Hippocampal formation (tissue), 2 donors: ENCODE measurements at places on chromosomes 3 and 15.
A peak's percentile ranks its signal among the peaks of the same experiment; 100 is the strongest.

GRCh38 chr3:52315977-52316764, at the start of gene DNAH1:
TSS of gene DNAH1 (plus strand) at chr3:52316319. CDS start at chr3:52322443, 6,124 bp downstream.
- no peak for DNase-seq

DNA sequence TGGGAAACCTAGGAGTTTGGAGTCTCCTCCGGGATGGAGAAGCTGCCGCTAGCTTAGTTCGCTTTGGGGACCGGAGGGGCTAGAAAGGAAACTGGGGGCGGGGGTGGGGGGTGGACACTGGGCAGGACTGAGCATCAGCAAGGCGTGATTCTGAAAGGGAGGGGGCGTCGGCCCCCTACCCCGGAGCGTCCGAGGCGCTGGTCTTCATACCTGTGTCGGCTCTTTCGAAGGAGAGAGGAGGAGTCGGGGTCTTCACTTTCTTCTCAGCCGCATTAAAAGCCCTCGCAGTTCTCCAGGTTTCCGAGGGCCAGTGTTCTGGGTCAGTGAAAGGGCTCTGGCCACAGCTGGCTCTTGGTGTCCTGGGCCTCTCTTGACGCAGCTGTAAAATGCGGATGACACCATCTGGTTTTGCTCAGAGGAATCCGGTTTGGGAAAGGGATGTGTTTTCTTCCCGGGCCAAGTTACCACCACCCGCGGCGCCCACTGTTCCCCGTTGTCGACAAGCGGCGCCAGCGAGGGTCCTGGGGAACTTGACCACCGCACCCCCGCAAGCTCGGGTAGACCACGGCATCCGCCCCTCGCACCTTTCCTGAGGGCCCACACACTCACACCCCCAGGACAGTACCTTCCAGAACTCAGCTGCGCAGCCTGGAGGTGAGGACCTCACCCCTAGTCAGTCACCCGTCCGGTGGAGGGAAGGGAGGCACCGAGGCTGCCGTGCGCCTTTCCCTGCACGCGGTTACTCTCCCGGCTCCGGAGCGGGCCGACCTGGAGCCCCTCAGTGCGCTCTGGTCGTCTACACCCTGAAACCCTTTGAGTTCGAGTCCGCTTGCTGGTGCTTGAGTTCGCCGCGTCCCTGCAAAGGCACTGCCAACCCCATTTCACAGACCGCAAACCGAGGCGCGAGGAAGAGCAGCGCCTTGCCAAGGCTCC, 660 bp downstream of the CCK start:
- no peak for DNase-seq

DNA sequence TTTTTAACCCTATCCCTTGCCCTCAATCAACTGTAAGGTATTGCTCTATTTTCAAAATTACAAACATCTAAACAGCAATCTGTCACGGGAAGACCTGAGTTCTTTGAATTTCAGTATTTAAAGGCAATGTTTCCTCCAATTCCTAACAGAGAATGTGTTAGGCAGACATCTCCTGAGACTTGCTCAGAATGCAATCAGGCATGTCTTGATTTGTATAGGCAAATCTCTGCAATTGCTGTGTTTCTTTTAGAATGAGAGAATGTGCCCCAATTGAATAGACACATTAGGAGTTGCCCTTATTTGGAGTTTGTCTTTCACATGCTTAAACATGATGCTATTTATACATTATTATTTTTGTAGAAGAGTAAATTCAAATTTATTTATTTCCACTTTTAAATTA, 205.6 kb downstream of the CADM2 start:
- no peak for DNase-seq

GRCh38 chr15:44535523-44536301, 1.2 kb upstream of the EIF3J start:
- DNase-seq, result no peak

- DNase-seq, result peak; percentile 14
These were observed 6.7 kb downstream of the NANOGP8 start for GRCh38 chr15:35078221-35078915.

- DNase-seq, result no peak
These were observed 32.8 kb downstream of the CDIN1 start for GRCh38 chr15:36612063-36612788.

GRCh38 chr15:87645723-87646122, 610.8 kb downstream of the NTRK3 start:
- no peak for DNase-seq

DNA sequence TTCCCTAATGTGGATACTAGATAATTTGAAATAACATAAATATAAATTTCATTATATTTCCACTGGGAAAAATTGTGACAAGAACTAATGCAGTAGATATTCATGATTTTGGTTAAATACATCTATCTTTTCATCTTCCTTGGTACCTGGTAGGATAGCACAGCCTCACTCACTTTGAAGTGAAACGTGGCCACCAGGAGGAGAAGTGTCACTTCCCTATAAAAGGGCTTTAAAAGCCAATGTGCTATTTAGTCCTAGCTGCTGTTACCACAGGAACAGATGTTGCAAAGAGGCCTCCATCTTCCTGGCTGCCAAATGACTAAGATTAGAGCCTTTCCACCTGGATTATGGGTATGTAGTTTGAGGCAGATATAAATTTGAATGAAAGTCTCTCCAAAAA, 140.0 kb downstream of the PLOD2 start:
- DNase-seq, result no peak

DNA sequence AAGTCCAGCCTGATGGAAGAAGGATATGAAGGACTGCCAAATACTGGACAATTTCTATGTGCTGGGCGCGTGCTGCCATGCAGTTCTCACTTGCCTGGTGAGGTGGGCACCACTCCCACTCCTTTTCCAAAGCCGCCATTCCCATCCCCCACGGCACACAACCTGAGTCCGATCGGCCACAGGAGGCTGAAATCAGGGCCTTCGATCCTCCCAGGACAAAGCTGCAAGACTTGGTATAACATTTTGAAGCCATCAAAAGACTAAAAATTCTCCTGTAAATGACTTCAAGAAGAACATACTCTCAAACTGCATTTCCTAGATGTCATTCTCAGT, 3.1 kb upstream of the MAP6D1 start:
- no peak for DNase-seq

- DNase-seq, result no peak
These were observed 331 bp downstream of the RNU6-1 start for GRCh38 chr15:67839499-67839928.

DNA sequence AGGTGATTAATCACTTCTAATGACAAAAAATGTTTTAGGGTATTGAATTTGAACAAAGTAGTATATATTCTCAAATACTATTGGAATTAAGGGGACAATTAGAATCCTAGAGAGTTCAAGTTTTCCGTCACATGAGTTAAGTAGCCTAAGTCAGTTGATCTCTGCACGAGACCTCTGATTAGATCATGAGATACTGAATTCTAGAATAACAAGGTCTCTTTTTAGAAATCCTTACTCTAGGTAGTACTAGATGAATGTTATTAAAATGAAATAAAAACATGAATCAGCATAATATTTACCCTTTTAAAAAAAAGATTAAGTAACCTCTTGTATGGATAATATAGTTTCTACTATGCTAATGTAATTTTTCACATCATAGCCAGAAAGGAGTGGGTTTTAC, 43.4 kb downstream of the MYO5A start:
- no peak for DNase-seq
